ENCODE measurements at places on chromosomes 13 and 19.

DNA sequence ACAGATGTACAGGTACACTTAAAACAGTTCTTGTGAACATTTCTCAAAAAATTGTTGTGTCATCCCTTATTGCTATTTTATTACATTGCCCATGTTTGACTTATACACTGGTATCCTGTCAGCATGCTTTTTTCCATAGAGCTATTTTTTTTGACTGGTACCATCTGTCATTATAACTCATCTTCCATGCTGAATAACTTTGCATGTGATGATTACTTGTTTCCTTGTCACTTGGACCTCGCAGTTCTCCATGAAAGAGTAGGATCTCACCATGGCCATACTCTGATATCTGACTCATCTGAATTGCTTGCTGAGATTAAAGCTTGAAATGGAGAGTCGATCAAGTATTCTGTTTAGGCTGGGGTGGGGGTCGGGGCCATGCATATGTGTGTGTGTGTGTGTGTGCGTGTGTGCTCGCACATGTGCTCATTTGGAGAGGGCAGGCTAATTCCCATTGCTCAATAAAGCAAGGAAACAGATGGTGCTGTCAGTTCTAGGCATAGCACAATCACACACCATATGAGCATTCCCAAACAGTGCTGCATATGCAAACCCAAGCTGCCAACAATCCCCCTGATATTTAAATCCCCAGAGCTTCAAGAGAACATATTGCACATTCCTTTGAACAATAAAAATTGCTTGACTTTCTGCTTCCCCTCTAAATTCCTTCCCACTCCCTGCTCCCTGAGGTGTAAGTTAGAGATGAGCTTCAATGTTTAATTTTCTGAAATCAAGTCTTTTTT is 62.9 kb downstream of the NHLRC3 start:
- no peak for DNase-seq

- DNase-seq: no peak
These were observed 101.6 kb downstream of the RAP2A start for GRCh38 chr13:97535614-97536013.

- no peak for DNase-seq
These were observed at the start of gene CHST8 for GRCh38 chr19:33621811-33622504. CHST8 (plus strand) TSS chr19:33621953; CDS start chr19:33689262, 67,309 bp downstream.

DNA sequence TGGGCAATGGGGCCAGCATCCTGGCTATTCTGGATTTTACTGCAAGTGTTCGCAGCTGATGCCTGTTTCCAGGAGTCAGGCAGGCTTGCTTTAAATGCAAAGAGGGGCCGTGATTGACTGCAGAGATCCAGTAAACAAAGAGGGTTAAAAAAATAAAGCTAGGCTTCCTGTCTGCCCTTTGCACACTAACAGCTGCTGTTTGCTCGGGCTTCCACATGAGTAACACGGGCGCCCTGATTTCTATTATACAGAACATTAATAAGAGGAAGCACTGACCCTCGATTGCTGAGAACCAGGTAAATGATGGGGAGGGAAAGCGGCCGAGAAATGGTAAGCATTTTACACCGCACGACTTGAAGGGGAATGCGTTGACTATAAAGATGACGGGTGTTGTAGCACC is 254.2 kb upstream of the ZNF507 start:
- DNase-seq: no peak

DNA sequence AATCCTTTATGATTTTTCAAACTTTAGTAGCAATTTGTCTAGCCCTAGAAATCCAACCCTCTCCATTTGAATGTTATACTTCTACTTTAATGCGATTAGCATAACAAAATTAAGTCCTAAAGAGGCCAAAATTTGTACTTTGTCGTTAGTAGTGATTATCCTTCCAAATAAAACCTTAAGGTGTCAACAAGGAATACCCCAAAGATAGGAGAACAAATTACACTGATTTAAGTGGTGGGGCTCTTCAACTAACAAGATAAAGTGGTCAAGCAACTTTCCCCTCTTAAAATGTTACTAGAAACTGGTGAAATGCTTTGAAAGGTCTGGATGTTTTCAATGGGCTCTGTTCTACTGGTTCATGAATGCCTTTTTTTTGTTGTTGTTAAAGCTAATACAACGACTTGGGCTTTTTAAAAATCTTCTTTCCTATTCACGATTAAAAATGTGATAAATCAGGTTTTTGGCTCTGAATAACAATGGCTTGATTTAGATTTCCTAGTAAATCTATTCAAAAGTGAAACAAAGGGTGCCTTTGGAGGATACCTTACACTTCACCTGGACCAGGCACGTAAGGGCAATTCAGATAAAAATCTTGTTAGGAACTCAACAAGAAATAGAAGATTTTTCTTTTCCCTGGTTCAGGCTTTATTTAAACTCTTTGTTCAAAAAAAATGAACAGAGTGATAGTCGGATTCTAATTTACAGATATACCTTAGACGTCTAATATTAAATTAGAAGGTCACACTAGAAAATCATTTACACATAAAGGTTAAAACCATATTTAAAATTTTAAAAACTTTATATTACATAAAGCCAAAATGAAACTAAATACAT is 3.1 kb downstream of the SOX21 start:
- no peak for DNase-seq

DNA sequence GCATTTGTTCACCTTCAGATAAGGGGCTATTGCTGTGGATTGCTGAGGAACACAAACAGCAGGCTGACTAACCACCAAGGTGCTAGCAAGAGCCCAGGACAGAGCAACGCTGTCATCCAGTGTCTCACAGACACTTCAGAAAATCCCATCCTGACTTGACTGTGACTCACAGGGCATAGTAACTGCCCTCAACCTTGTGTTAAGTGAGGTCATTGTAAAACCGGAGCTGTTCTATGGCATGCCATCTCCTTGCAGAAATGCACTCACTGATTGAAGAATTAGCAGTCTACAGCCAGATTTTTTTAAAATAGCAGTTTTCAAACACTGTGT is 51.1 kb downstream of the TNFRSF19 start:
- DNase-seq: no peak

GRCh38 chr13:45468635-45469034 is 3.9 kb downstream of the COG3 start:
- DNase-seq: no peak

DNA sequence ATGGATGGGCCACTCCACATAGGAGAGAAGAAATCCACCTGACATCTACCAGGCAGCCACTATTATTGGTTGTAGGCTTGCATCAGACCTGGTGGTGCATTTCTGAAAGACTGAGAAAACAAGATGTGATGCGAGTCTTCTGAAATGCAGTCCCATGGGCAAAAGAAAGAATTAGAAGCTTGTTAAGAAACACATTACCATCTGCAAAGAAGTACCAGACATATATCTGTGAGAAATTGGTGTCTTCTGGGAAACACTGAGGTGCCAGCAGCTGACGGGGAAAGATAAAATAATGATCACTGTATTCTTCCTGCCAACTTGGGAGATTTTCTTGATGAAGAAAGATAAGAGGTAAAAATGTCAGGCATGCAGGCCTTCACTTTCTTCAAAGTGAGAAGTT is 14.4 kb downstream of the AMER2 start:
- DNase-seq: no peak

DNA sequence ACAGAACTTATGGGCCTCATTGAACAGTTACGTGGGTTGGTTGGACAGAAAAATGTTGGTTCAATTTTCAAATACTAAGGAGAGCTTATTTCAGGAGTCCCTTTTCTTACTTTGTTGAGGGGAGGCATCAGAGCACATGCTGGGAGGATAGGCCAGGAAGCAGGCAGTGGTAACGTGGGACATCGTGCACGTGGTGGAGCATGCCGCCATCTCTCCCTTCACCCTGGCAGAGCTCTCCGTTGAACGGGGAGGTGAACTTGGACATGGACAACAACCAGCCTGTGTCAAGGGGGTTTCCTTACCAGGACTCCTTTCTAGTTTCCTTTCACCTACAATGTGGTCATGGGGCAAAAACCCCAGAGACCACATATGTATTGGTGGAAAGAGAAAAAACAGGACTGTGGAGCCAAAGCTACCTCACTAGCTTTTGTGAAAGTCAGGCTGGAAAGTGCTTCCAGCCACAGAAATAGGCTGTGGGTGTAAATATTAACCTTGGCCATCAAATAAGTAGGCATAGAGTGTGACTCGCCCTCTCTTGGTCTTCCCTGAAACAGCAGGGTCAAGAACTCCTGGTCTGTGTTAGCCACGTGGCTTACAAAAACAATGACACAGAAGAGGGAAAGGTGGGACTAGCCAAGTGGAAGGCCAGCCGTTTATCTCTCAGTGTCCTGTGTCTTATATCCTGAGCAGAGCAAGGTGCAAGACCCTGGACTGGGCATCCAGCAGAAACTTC is 14.4 kb downstream of the MICOS13 start:
- no peak for DNase-seq

- DNase-seq: no peak
These were observed 19.7 kb downstream of the FXYD5 start for GRCh38 chr19:35174226-35174625.

GRCh38 chr13:81051873-81052272 is 710.9 kb upstream of the SPRY2 start:
- DNase-seq: no peak

DNA sequence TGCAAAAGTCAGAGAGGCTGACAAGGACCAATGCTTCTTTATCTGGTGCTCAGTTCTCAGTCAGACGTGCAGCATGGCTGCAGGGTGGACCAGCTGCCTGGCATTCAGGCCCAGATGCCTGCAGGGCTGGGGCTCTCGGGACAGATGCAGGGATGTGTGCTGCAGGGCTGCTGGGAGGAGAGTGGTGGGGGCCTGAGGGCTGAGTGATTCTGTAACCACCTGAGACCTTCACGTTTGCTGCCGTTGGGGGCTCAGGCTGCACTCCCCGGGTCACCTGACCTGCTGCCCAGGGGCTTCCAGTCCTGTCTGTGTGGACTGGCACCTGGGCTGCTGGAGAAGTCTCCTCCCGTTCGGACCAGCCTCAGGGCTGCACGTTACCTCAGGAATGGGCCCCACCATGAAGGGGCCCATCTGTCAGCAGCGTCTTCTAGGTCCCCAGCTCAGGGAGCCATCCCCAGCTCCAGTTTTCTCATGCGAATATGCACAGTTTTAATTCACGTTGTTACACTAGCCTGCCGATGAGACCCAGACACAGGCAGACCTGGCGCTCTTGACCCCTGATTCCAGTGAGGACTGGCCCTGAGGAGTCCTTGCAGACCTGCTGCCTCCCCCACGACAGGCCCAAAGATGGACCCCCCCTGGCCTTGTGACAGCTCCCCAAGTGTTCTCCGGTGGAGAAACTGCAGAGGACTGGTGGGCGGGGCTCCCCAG is 16.9 kb downstream of the KCTD15 start:
- no peak for DNase-seq
